ENCODE measurements at places on chromosomes 4 and X. TPM values are rescaled to one million over a fixed set of nuclear protein-coding genes. Genes with fewer than 3 reads are reported as not detected.

DNA sequence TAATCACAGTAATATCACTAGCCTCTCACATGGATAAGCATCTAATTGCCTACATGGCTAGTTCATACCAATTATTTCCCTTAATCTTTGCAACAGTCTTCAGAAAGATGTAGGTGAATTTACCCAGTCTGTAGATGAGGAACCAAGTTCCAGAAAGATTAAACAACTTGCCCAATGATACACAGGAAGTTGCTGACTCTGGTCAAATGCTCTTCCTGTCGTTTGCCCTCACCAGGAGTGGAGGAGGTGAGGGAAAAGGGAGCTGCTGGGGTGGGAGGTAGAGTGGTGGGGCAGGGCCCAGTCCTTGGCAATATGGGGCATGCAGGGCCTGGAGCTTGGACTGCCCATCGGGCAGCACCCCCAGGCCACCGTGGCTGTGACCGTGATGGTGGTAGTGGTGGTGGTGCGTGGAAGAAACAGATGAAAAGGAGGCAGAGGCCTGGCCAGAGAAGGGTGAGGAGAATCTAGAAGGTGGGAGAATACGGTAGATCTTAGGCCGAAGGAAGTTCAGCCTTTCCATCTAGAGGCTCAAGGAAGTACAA is 2.3 kb upstream of the KDM5C start:
- DNase-seq, result no peak
- H3K36me3 ChIP-seq, result peaks cover 4% of the 10 kb centered on the region
- H3K4me3 ChIP-seq, result no peak overlapping the region
- no peak overlapping the region for H3K27ac ChIP-seq

- no peak overlapping the region for H3K4me3 ChIP-seq
- H3K4me1 ChIP-seq, result peaks cover 10% of the 10 kb centered on the region
- no peak overlapping the region for H3K27ac ChIP-seq
- DNase-seq, result no peak
- H3K36me3 ChIP-seq, result peaks cover 11% of the 10 kb centered on the region
- H3K27me3 ChIP-seq, result no peaks in the 10 kb centered on the region
Measured at GRCh38 chr4:103079621-103080020, 3.1 kb upstream of the SLC9B2 start.

GRCh38 chr4:77862478-77863216 is at the start of gene MRPL1:
Gene MRPL1, plus strand, starts transcription at chr4:77862830. Its CDS starts 19 bp downstream, at chr4:77862849.
- peak within 1 kb of the TSS; percentile 99 for H3K4me3 ChIP-seq
- no peaks in the 10 kb centered on the region for H3K36me3 ChIP-seq
- H3K27ac ChIP-seq, result peak within 1 kb of the TSS; percentile 98
- no peaks in the 10 kb centered on the region for H3K27me3 ChIP-seq
- peak; percentile 90 for DNase-seq

DNA sequence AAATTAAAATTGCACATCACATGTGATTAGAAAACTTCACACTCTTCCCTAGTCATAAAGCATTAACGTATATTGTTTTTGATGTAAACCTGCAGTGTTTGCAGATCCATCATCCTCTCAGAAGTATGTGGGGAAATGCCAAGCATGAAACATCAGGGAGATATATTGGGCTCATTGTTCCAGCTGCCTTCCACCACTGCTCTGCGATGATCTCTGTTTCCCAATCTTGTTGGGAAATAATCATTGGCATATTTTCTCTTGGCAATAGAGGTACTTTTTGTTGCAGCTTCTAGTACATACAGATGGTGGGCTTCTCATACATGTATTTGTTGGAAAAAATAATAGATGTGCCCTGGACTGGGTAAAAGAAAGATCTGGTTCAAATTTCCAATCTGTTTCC is 466.3 kb upstream of the HS3ST1 start:
- DNase-seq, result no peak
- no peak overlapping the region for H3K4me3 ChIP-seq
- no peaks in the 10 kb centered on the region for H3K36me3 ChIP-seq
- H3K27ac ChIP-seq, result no peak overlapping the region

The HTN1 gene
- total RNA-seq, result not detected

The SPP1 gene
- total RNA-seq, result 16.2 TPM

The SNCA gene
- 0.29 TPM for total RNA-seq

The SEPTIN6 gene
- total RNA-seq, result 9.1 TPM

Measured in osteoblast (primary cell).